H9 (cell line): ENCODE measurements at places on chromosomes 11 and 22. TPM values are rescaled to one million over a fixed set of nuclear protein-coding genes. Genes with fewer than 3 reads are reported as not detected.

Gene DDIAS
- 18.6 and 22.2 TPM in 2 replicates for total RNA-seq

Gene KCNJ1
- total RNA-seq = not detected in 2 replicates

Gene ZNF214
- 4.0 and 5.0 TPM in 2 replicates for total RNA-seq

Gene HEPACAM
- not detected in 2 replicates for total RNA-seq

DNA sequence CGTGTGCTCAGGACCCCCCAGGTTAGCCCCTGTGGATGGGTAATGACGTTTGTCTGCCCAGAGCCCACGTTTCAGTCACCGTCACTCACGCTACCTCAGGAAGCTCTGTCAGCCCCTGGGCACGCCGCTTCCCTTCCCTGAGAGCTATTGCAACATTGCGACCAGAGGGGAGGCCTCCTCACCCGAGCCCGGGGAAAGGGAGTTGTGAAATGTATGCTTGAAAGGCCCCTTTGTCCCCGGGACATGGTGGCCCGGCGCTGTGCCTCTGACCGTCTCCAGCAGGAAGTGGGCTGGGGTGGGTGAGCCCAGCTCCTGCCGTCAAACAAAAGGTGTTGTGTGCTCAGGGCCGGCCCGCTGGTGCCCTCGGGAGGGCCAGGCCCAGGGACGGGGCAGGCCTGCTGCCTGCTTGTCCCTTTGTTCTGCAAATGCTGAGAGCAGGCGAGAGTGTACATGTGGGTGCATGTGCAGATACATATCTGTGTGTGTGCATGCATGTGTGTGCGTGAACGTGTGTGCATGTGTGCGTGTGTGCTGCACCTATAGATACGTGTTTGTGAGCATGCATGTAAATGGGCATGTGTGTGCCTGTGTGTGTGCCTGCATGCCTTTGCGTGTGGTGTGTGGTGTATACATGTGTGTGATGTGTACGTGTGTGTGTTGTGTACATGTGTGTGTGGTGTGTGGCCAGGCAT lies 1125.0 kb downstream of the BRD1 start:
- H3K27ac ChIP-seq = no peak overlapping the region
- H3K36me3 ChIP-seq = no peaks in the 10 kb centered on the region
- DNase-seq = no peak
- H3K4me3 ChIP-seq = no peak overlapping the region
- H3K27me3 ChIP-seq = no peaks in the 10 kb centered on the region

GRCh38 chr11:108115500-108116140 lies 5.7 kb upstream of the ACAT1 start:
- H3K4me3 ChIP-seq = no peak overlapping the region
- no peaks in the 10 kb centered on the region for H3K36me3 ChIP-seq
- H3K27me3 ChIP-seq = no peaks in the 10 kb centered on the region
- H3K4me1 ChIP-seq = no peaks in the 10 kb centered on the region
